CD4-positive, alpha-beta T cell treated with Interferon alpha-2 for 1 hour (primary cell): ENCODE measurements at places on chromosomes 3 and 15.
A peak's percentile ranks its signal among the peaks of the same experiment; 100 is the strongest.

- peak; percentile 48 for DNase-seq
Measured at GRCh38 chr3:122077293-122078234, 22.4 kb downstream of the CD86 start.

GRCh38 chr3:63061449-63061848, 186.2 kb upstream of the CADPS start:
- no peak for DNase-seq

DNA sequence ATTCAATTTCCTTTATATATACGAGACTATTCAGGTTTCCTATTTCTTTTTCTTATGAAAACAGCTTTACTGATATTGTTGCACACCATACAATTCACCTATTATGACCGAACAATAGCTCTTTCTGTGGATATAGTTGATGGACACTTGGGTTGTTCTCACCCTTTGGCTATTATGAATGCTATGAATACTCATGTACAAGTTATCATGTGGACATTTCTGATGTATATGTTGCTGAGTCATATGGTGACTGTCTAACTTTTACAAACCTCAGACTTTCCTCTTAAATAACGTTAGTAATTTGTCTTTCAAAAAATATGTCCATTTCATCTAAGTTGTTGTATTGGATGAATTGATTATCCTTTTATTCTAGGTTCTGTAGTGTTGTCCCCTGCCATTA, 15.7 kb upstream of the USF3 start:
- no peak for DNase-seq

- DNase-seq = no peak
Measured at GRCh38 chr3:44339181-44340057, 853 bp downstream of the TCAIM start.

DNA sequence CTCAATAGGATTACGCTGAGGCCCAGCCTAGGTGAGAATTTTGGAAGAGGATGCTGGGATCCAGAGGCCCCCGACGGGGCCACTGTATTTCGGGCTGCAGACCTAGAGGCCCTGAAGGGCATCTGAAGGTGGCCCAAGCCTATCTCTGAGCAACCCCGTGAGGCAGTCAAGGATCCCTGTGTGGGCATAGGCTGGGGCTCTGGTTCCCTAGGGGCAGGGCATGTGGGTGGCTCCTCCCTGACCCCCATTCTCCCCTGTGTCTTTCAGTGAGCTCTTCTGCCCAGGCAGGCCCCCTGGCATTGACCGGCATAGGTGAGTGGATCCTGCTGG, 216.0 kb downstream of the SNRPN start:
- no peak for DNase-seq

DNA sequence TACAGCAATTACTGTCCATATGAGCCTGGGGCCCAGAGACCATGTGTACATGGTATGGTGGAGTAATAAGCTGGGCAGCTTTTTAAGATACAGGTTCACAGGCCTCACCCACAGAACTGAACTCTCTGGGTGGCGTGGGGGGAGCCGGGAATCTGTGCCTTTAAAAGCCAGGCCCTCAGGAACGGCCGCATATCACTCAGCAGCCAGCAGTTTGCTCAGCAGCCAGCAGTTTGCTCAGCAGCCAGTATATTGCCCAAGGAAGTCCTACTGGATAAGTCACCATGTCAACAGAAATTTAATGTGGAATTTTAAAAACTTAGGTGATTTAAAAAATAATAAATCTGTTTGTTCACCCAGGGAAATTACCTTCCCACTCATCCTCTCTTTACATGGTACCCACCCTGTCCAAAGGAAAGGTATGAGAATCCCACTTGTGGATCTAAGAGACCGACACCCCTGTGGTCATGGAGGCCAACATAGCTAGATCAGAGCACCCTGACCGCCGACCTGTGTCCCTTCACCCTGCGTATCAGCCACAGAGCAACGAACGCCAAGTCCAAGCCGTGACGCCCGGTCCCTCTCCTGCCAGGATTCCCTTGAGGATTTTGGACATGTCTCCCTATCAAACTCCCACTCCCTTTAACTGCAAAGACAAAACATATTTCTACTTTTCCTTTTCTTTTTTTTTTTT, 95.7 kb upstream of the CHRM5 start:
- DNase-seq = no peak

GRCh38 chr15:72168131-72168807, 29.3 kb downstream of the GRAMD2A start:
- DNase-seq = no peak

GRCh38 chr15:55989383-55989782, 4.0 kb downstream of the NEDD4 start:
- DNase-seq = no peak

DNA sequence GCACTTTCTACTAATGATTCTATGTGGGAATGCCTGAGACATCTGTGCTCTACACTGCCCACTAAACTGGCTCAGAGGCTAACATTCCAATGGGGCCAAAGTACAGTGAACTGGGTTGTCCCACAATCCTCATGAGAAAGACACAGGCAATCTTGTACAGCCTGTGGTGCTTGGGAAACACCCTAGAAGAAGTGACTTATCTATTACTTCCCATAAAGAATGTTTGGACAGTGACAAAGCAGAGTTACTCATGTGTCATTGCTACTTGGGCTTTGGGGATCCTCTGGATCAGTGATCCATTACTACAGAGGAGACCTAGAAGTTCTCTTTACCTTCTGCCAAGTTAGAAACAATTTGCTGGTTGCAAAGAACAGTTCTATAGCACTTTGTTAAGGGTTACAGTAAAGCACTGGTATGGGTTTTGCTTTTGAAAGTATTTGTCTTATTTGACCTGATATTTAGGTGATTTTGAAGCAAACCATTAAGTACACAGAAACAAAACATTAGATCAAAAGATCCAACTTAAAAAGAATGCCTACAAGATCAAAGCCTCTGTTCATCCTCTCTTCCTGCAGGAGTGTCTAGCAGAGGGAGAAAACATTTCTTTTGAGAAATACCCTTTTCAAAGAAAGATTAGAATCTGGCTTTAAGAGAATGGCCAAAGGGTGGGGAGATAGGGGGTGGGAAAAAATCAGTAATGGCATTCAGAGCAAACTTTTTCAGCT, 75.8 kb downstream of the CTNNB1 start:
- no peak for DNase-seq

GRCh38 chr15:100661156-100661555, 58.8 kb downstream of the ASB7 start:
- no peak for DNase-seq

- DNase-seq = no peak
Measured at GRCh38 chr15:73766598-73766997, 13.4 kb upstream of the INSYN1 start.

DNA sequence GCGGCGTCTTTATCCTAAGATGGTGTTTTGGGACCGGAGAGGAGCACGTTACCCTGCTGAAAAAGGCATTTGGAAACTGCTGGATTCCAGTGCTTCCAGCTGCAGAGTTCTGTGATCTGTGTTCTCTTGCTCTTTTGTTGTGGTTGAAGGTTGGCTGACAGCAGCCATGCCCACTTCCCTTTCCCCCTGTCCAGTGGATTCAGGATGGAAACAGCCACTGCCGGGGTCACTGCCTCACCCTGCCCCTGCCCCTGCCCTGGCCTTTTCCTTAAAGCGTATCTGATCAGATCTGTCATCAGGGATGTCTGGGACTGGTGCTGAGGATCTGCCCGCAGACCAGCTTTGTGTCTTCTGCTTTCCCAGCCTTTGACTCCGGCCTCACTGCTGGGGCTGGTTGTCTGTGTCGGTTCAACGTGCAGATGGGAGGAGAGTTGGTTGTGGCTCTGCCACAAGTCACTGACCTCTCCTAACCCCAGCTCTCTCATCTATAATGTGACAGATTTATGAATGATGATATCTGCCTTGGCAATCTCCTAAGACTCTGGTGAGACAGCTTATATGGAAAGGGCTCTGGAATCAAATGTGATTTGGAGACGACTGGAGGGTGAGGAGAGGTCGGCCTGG, 219.4 kb upstream of the BHLHE40 start:
- no peak for DNase-seq

GRCh38 chr3:193998123-193998448, 137.9 kb upstream of the HES1 start:
- DNase-seq = no peak

- no peak for DNase-seq
Measured at GRCh38 chr3:99543796-99544195, 94.6 kb upstream of the COL8A1 start.

DNA sequence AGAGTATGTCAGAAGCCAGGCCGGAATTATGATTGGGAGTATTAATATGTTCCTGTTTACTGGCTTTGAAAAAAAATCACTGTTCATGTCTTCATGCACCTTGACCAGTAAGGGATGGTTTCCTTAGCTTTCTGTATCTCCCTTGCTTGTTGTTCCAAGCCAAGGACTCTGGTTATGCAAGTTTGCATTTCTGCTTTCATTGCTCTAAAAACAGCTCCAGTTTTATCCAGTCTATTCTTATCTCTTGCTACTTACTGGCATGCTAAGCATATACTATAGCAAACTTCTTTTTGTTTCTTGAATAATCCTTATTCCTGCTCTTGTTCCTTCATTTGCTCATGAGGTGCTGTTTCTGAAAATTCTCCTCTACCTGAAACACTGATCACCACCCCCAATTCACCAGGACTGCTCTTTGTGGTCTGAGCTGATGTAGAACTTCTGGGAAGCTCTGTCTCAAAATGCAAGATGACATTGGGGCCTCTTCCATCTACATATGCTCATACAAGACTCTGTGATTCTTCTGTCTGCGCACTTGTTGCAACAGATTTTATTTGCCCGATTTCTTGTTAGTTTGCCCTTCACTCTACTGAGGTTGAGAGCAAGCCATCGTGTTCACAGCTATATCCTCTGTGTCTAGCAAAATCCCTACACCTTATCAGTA, 173.0 kb downstream of the EBLN2 start:
- no peak for DNase-seq

- no peak for DNase-seq
Measured at GRCh38 chr3:165040186-165040585, 38.1 kb downstream of the SI start.

DNA sequence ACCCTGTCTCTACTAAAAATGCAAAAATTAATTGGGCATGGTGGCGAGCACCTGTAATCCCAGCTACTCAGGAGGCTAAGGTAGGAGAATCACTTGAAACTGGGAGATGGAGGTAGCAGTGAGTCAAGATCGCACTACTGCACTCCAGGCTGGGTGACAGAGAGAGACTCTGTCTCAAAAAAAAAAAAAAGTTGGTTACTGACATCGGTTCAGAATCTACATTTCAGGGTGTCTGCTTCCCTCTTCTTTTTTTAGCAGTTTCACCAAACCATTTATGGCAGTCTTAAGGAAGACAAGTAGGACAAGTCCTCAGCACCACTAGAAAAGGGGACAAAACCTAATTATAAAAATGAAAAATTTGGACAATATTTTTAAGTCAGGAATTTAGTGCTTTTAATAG, 3.3 kb upstream of the USP4 start:
- no peak for DNase-seq

DNA sequence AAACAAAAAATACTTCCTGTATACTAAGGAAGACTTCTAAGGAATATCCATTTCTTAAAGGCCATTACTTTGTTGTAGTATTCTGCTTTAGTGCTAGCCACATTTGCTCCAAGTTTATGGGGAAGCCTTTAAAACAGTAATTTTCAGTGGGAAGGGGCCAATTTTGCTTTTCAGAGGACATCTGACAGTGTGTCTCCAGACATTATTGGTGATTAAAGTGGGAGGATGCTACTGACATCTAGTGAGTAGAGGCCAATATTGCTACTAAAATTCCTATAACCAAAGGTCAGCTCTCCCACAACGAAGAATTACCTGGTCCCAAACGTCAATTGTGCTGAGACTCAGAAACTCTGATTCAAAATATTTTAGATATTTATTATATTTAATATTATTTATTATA, 24.8 kb downstream of the SLC28A2 start:
- no peak for DNase-seq

DNA sequence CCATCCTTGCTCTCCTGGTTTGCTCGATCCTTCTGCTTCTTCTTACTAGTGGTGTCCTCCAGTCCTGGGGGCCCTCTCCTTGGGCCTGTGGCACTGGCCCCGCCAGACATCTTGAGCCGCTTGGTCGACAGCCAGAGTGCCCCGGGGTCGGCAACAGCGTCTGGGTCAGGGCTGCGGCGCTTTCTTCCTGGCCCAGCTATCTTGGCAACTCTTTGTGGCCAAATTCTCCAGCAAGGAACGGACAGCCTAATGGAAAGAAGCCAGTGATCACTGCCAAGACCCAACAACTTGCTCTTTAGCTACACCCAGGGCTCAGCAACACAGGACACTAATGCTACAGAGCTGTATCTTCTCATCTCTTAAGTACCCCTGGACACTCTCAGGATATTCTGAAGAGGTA, 1.6 kb downstream of the USP19 start:
- DNase-seq = no peak
